Fibroblast of lung (primary cell): ENCODE measurements at places on chromosomes 12 and 14.

GRCh38 chr14:44505588-44505987 lies 1.5 kb downstream of the FSCB start:
- DNase-seq = no peak

GRCh38 chr12:44889926-44890325 lies 13.8 kb upstream of the NELL2 start:
- no peak for DNase-seq

- no peak for DNase-seq
Measured at GRCh38 chr12:103929784-103930033, 501 bp upstream of the HSP90B1 start.

- DNase-seq = no peak
Measured at GRCh38 chr12:29103539-29103974, 45.5 kb upstream of the FAR2 start.

DNA sequence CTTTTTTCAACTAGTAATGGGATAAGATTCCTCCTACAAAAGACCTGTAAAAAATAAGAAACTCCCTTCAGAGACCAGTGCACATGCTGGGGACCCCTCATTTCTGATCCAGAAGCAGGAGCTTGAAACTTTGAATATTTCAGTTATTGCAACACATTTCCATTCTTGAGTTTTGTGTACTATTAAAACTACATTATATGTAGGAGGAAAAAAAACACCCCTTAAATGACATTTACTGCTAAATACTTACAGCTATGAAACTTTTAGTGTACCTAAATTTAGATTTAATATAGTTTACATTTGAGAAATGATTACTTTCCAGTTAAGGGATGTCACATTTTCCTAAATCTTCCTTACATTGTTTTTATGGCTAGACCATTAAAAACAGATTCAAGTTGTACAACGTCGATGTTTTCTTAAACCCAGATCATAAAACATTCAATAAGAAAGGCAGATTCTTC lies 4.1 kb downstream of the LRIG3 start:
- DNase-seq = no peak

- DNase-seq = no peak
Measured at GRCh38 chr12:2609020-2609419, 185.8 kb upstream of the FKBP4 start.

GRCh38 chr14:60093080-60093479 lies 1.4 kb downstream of the PCNX4 start:
- no peak for DNase-seq

- DNase-seq = no peak
Measured at GRCh38 chr12:2171672-2172426, 119.1 kb downstream of the CACNA1C start.

DNA sequence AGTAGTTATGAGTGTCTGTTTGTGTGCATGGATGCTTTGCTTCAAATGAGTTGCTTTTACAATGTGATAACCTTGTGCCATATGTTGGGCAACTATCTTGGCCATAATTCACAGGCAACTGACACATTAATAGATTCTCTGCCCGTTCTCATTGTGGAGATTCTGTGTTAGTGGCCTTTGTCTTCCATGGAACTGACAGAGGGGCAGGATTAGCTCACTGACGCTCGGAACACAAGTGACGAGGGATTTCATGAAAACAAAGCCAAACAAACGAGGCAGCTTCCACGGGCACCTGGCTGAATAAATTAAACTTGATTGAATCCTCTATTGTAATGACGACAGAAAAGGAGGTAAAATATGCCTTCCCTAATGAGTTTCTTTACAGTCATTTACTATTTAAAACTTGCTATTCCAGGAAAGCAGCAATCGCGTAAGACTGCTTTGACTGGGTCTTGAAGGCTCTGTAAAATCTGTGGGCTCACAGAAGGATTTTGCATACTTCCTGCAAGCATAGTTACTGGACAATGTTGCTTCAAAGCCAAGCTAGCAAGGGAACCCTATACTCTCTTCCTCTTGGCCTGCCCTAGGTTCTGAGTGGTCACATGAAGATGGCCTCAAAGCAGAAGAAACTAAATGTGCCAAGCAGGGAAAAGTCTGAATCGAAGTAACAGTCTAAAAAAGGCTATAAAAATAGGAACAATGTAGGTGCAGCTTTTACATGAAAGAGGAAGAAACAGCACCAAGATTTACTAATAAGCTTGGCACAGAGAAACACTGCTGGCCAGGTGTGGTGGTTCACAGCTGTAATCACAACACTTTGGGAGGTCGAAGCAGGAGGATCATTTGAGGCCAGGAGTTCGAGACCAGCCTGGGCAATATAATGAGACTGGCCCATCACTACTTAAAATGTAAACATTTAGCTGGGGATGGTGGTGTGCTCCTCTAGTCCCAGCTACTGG lies 28.1 kb upstream of the SINHCAF start:
- DNase-seq = no peak

GRCh38 chr12:95548539-95549391 lies 2.5 kb downstream of the USP44 start:
- DNase-seq = peak; percentile 18

DNA sequence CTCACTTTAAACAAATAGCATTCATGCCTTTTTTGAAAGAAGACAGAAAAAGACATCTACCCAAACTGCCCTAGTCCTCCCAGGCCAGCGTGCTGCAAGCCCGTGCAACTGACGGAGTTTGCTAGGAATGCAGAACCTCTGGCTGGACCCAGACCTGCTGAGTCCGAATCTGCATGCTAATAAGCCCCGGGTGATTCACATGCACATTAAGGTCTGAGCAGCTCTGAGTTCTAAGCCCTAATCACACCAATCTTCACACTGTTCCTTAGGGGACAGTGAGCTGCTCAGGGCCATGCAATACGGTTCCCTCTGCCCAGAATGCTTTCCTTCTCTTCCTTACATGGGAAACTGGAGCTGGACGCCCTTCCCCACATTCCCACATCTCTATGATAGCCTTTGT lies 25.2 kb downstream of the HAL start:
- peak; percentile 40 for DNase-seq

- DNase-seq = peak; percentile 77
Measured at GRCh38 chr12:63990828-63991547, 146.5 kb downstream of the SRGAP1 start.

GRCh38 chr12:86931714-86932113 lies 675.5 kb upstream of the MGAT4C start:
- DNase-seq = no peak

- DNase-seq = no peak
Measured at GRCh38 chr12:57330992-57331391, 80.0 kb upstream of the STAC3 start.

DNA sequence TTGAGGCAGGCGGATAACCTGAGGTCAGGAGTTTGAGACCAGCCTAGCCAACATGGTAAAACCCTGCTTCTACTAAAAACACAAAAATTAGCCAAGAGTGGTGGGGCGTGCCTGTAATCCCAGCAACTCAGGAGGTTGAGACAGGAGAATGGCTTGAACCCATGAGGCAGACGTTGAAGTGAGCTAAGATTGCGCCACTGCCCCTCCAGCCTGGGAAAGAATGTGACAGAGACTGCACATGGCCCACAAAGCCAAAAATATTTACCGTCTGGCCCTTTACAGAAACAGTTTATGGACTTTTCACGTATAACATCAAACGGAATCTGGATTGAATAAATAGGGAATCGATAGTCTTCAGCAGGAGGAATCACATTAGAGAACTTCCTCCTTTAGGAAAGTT lies 3.5 kb downstream of the RSRC2 start:
- peak; percentile 66 for DNase-seq

GRCh38 chr14:92951912-92952471 lies 29.0 kb downstream of the CHGA start:
- DNase-seq = peak; percentile 62

DNA sequence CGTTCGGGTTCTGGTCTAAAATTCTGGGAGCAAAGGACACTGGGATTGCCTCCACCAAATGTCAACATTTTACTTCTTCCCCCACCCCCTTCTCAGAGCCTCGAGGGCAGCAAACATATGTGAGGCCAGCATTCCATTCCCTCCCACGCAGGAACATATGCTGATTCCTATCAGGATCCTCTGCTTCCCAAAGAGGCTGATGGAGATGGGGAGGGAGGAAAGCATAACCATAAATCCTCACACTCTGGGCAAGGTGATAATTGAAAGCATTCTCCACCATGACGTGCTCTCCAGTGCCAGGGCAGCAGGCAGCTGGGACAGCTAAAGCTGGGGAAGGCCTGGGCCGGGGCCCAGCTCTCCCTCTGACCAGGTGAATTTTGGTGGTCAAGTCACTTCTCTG lies 395.0 kb downstream of the ZFP36L1 start:
- peak; percentile 82 for DNase-seq

- no peak for DNase-seq
Measured at GRCh38 chr14:102805371-102805891, 28.2 kb downstream of the TRAF3 start.

GRCh38 chr12:64572241-64572640 lies 38.1 kb upstream of the RASSF3 start:
- DNase-seq = no peak

GRCh38 chr14:94114589-94115057 lies 4.1 kb downstream of the IFI27 start:
- DNase-seq = no peak

- no peak for DNase-seq
Measured at GRCh38 chr14:95440496-95440895, 76.0 kb downstream of the SYNE3 start.

DNA sequence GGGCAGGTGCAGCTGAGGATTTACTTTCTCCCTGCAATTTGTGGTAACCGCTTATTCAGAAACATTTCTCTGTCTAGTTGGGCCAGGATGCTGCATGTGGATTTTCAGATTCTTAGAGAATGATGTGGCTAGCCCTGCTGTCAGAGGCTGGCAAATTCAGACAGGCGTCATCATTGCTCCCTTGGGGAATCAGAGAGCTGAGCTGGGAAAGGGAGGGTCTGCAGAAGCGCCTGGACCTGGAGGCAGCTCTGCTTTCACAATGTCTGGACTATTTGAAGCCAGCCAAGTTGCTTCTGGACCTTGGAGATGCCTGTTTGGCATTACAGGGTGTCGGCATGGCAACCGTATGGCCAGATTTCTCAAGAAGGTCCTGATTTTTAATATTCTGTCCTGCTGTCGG lies 3.4 kb downstream of the GALNT16 start:
- peak; percentile 92 for DNase-seq

DNA sequence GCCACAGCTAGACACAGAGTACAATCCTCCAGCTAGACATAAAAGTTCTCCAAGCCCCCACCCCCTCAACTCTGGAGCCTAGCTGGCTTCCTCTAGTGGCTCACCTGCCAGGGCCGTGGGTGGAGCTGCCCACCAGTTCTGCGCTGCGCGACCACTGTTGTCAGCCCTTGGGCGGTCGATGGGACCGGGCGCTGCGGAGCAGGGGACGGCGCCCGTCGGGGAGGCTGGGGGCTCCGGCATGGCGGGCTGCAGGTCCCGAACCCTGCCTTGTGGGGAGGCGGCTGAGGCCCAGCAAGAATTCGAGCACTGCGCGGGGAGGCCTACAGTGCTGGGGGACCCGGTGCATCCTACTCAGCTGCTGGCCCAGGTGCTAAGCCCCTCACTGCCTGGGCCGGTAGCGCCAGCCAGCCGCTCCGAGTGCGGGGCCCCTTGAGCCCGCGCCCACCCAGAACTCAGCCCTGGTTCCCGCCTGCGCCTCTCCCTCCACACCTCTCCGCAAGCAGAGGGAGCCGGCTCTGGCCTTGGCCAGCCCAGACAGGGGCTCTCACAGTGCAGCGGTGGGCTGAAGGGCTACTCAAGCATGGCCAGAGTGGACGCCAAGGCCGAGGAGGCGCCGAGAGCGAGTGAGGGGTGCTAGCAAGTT lies 51.0 kb downstream of the RTN1 start:
- DNase-seq = no peak

GRCh38 chr14:83826838-83827237 lies 1703.1 kb upstream of the FLRT2 start:
- DNase-seq = peak; percentile 20

DNA sequence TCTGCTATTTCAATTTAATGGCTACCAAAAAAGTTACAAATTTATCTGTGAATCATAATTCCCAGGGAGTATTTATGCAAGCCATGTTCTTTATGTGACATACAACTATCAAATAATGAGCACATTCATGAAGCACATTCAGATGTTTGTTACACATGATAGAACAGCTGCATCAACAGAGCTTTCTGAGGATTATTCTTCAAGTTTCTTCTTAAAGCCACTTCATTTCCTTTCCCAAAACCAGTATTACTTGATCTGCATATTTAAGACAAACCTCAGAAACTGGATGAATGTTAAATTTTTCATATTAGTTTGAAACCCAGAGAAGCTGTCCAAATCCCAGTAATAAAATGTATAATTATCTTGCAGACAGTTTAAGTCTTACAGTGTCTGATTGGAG lies 73.6 kb upstream of the SOX5 start:
- DNase-seq = no peak

GRCh38 chr14:99062772-99063418 lies 209.1 kb downstream of the BCL11B start:
- no peak for DNase-seq

- DNase-seq = no peak
Measured at GRCh38 chr12:108253540-108253939, 85.6 kb downstream of the CMKLR1 start.

- DNase-seq = no peak
Measured at GRCh38 chr14:92556255-92556741, 42.7 kb downstream of the RIN3 start.
